ENCODE measurements at places on chromosomes 16 and 17. TPM values are rescaled to one million over a fixed set of nuclear protein-coding genes. Genes with fewer than 3 reads are reported as not detected.

CES5A gene
- total RNA-seq, result not detected

CCDC78 gene
- 5.8 TPM for total RNA-seq

SLC6A2 gene
- total RNA-seq, result not detected

ACSM2A gene
- total RNA-seq, result not detected

DNA sequence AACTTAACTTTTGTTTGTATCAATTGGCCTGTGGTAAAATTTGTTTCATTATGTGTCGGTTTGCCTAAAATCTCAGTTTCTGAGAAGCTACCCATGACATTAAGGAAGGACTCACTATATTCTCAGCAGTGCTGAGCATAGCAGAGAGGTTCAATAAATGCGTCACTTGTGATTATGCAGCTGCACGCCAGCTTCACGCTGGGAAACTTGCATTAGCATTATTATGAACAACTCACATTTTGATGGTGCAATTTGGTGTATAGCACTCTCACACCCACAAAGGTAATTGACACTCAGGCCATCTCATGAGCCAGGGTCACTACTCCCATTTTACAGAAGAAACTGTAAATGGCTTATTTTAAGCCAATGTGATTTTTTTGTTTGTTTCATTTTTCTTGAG, 80.6 kb upstream of the SALL1 start:
- no peak overlapping the region for H3K27ac ChIP-seq
- H3K27me3 ChIP-seq, result no peaks in the 10 kb centered on the region
- DNase-seq, result no peak
- no peaks in the 10 kb centered on the region for H3K4me1 ChIP-seq
- no peaks in the 10 kb centered on the region for H3K36me3 ChIP-seq

GRCh38 chr16:82231008-82231787, 61.2 kb upstream of the MPHOSPH6 start:
- H3K4me1 ChIP-seq, result no peaks in the 10 kb centered on the region
- no peak for DNase-seq
- peaks cover 11% of the 10 kb centered on the region for H3K27me3 ChIP-seq
- H3K27ac ChIP-seq, result no peak overlapping the region
- H3K4me3 ChIP-seq, result no peak overlapping the region

- no peak for DNase-seq
- H3K4me1 ChIP-seq, result no peaks in the 10 kb centered on the region
- no peaks in the 10 kb centered on the region for H3K36me3 ChIP-seq
- H3K27me3 ChIP-seq, result no peaks in the 10 kb centered on the region
- no peak overlapping the region for H3K4me3 ChIP-seq
Observed at GRCh38 chr17:73941919-73942530, 261.5 kb upstream of the RPL38 start.

All from activated T-helper 1 cell treated with anti-CD3 and anti-CD28 coated beads, Interleukin-12 subunit alpha, Interleukin-12 subunit beta, Interleukin-2, Interleukin-4 antibody, amounts not matched to agents 30 ng/mL and 10 ng/mL and 1 ng/mL, durations not matched to agents 14 hours and 24 hours and 36 hours (primary cell).